Ammon's horn (tissue), 1 donor: ENCODE measurements at places on chromosomes 7 and 10.

DNA sequence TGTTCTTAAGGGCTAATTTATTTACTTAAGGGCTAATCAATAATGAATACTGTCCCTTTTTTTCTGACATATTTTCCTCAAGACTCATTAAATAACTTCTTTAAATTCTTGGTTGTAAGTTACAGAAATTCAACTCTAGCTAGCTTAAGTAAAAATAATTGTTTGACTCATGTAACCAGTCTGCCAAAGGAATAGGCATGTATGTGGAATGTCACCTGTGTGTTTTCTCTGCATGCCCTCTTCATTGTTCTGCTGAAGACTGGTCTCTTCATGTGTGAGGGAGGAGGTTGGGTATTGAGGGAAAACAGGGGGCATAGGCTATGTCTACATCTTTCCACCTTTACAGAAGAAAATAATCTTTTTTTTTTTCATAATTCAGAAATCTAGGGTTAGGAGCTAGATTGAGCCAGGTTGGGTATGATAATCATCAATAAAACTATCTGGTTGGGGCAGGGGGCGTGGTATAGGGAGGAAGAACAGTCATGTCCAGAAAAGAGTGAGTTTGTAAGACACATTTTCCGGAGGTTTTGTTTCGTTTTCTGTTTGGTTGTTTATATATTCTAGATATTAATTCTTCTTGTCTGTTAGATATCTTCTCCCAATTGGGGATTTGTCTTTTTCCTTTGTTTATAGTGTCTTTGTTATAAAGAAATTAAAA is 37.9 kb downstream of the EXOC4 start:
- no peak for DNase-seq

- no peak for DNase-seq
Measured at GRCh38 chr7:46192271-46192670, 271.2 kb upstream of the IGFBP3 start.

- DNase-seq: peak; percentile 84
Measured at GRCh38 chr7:86961686-86962085, 97.8 kb downstream of the ELAPOR2 start.

DNA sequence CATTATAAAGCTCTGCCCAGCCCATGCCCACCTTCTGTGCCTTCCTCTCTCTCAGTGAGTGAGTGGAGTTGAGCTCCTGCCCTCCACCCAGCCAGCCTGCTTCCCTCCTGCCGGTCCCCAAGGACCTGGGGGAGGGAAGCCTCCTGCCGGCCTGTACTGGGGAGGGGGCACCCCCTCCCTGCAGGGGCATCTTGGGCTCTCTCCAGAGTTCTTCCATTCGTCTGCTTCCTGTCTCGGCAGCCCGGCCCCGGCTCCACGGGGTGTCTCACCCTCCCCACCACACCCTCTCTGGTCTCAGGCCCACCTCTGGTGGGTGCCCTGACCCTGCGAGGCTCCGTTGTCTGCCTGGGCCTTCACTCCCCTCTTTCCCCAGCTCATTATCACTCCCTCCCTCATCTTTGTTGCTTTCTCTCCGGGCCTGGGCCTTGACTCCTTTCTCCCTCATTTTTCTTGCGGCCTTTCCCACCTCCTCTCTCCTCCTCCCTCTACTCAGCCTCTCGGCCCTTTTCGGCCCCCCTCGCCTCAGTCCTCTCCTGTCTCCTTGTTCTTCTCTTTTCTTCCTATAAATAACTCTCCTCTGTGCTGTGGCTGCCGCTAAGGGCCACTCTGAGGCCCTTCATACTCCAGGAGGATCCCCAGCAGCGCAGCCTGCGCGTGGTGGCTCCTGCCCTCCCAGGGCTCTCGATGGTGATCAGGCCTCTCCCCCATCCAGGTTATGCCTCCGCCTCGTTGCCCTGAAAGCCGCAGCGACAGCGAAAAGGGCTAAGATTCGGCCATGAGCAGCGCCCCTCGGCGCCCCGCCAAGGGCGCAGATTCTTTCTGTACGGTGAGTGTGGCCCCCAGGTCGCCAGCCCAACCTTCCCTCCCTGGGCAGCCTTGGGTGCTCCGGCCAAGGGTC is 2.1 kb downstream of the SLC4A2 start:
- DNase-seq: no peak

- no peak for DNase-seq
Measured at GRCh38 chr10:79457256-79457785, 11.9 kb upstream of the ZCCHC24 start.

DNA sequence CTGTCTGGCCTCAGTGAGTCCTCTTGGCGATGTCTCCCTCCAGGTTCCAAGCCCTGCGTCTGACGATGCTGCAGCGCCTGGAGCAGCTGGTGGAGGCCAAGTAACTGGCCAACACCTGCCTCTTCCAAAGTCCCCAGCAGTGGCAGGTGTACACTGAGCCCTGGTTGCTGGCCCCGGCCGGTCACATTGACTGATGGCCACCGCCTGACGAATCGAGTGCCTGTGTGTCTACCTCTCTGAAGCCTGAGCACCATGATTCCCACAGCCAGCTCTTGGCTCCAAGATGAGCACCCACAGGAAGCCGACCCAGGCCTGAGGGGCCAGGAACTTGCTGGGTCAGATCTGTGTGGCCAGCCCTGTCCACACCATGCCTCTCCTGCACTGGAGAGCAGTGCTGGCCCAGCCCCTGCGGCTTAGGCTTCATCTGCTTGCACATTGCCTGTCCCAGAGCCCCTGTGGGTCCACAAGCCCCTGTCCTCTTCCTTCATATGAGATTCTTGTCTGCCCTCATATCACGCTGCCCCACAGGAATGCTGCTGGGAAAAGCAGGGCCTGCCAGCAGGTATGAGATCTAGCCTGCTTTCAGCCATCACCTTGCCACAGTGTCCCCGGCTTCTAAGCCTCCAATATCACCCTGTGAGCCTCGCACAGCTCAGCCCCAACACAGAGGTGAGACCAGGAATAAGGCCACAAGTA is 7.3 kb upstream of the ZNF22 start:
- DNase-seq: no peak

- DNase-seq: no peak
Measured at GRCh38 chr10:117339578-117339977, 35.7 kb downstream of the PDZD8 start.

DNA sequence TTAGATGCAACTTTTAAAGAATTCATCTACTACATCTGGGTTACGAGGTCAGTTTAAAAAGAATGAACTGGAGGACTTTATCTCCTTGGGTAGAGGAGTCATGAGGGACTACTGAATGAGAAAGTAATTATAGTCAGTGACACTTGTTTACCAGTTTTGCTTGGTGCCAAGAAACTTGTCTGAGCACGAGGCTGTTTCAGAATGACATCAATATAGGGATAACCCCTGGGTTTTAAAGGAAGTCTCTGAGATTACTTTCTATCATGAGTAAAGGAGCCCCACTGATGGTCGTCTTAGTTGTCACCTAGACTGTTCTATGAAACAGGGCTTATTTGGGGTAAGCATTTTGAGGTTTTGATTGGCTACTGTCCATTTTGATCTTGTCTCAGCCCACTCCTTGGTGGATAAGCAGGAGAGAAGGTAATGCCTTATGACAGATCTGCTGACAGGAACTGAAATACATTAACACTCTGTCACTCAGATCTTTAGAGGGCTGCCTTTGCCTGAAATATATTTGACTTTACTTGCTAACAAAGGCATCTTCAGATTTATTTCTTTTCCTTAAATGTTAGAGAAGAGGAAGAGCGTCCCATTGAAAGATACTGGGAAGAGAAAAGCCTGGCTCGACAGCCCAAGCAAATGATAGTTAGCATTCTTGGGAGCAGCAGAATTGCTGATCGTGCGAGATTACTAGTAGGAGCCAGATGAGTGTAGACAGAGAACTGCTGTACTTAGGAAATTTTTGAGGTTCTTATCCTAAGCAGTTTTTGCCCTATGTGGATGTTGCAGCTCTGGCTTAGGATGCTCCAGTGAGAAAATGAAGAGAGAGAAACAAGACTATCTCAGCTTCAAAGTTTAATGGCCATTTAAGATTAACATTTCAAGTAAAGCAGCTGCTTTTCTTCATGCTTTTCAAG is 299.2 kb upstream of the LRGUK start:
- no peak for DNase-seq

DNA sequence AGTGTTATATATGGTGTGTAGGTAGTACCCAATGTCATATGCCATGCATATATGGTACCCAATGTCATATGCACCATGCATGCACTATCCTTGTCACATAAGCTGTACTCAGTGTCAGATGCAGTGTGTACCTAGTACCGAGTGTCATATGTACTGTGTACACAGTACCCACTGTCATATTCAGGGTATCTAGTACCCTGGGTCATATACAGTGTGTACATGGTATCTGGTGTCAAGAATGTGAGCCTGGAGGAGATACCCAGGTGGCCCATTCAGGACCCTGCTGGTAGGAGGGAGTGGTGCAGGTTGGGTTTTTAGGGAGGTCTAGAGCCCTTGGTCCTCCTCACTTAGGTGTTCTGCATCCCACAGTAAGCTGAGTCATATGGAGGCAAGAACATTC is 1.8 kb downstream of the ZMYND11 start:
- no peak for DNase-seq

DNA sequence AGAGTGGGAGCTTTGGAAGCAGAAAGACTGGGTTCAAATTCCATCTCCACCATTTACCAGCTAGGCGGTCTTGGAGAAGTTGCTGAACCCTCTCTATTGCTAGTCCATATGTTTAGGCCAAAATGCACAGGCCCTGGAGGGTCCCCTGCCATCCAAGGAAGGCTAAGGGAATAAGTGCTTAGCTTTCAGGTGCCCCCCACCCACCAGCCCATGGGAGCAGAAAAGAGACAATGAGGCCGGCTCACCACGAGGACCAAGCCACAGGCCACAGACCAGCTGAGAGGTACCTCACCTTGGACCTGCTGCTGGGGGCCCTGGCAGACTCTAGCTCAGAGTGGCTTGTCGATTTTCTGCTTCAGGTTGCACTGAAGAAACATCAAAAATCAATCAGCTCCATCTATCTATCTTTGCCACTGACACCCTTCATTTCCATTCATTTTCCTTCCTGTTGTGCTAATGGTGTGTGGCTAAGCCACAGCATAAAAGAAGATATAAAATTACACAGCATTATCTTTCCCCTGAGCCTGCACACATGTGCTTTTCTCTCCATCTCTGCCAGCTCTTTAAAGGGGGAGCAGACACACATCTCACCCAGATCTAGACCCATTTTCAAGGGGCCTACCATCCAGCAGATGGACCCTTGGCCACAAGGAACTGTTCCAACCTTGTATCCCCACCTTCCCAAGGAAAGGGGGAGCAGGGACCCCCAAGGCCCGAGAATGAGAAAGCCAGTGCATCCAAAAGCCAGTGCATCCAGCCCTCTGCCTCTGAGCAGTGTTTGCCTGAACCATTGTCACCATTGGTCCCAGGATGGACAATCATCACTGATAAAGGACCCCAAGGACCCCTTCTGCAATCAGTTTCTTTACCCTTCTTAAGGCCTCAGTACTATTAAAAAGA is 65.4 kb downstream of the GRID1 start:
- DNase-seq: no peak

- DNase-seq: no peak
Measured at GRCh38 chr7:77710861-77711260, 14.6 kb downstream of the RSBN1L start.

- no peak for DNase-seq
Measured at GRCh38 chr7:97601931-97602457, 129.9 kb upstream of the TAC1 start.

GRCh38 chr7:106029941-106030340 is 66.9 kb downstream of the CDHR3 start:
- DNase-seq: no peak

DNA sequence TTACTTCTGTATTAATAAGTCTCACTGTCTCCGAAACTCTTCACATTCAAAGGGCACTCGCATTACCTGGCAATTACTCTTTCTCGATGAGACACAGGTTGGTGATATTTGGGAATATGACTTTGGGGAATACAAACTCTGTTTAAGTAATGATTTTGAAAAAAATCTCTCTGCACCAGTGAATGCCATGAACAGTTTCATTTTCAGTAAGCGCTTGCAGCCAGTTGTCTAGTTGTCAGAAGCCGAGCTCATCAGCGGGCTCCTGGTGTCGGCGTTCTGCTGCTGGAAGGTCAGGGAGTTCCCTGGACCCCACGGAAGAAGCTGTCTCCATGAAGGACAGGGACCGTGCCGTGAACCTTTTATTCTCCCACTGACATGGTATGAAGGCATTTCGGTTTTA is 57.7 kb downstream of the PTPRE start:
- DNase-seq: no peak

DNA sequence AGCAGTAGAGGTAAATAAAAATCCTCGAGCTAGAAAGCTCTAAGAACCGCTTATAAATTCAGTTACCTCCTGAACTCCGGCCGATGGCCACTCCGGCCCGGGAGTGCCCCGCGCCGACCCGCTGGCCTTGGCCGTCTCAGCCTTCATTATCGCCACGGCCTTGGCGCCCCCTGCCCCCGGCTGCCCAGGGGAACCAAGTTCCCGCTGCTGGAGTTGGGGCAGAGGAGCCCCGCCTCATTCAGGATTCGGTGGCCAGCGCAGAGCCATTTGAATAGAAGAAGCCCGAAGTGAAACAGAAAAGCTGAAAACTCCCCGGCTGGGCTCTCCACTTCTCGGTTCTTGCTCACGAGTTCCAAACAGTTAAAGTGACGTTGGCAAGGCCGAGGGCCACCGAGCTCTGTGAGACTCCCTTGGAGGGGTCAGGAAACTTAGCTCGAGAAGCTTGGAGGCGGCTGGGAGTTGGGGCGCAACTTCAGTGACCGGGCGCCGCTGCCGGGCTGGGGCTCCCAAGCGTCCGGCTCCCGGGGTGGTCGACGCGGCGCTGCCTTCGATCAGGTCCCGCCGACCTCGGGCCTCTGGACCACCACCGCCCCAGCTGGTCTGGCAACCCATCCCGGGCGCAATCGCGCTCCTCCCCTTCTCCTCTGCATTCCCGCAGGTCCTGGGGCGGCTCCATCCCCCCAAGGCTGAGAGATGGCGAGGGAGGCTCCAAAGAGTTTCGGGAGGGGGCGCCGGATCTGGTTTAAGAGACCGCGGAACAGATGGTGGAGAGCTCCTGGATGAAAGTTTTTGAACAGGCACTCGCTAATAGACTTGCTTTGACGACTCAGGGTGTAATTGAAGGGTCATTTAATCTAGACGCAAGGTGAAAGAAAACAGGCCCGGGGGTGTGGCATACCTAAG is 5.8 kb upstream of the FEZF1 start:
- no peak for DNase-seq

- no peak for DNase-seq
Measured at GRCh38 chr7:147400221-147400689, 1190.3 kb upstream of the C7orf33 start.

- DNase-seq: no peak
Measured at GRCh38 chr7:47406801-47407129, 175.1 kb downstream of the TNS3 start.

DNA sequence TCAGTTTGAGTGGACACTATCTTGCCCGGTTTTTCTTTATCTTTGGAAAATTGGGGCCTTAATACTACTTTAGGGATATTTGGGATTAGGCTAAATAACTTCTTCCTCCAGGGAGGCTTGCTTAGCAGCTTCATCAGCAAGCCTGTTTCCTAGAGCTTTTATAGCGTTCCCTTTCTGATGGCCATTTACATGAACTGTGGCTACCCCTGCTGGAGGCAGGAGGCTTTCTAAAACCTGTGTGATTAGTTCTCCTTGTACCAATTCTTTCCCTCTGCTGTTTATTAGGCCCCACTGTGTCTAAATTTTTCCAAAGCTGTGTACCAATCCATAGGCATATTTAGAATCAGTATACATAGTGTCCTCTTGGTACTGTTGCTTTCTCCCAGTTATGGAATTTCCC is 61.7 kb upstream of the CNTNAP2 start:
- DNase-seq: no peak
